Stimulated activated CD4-positive, alpha-beta T cell treated with anti-CD3 and anti-CD28 coated beads, Interleukin-1b, Interleukin-23, amount 100 ng/mL, for 1 hour (primary cell): ENCODE measurements at places on chromosomes 11 and 22.

GRCh38 chr11:129372609-129373488 is 2.8 kb upstream of the BARX2 start:
- no peak for DNase-seq

- no peak for DNase-seq
Measured at GRCh38 chr11:65576232-65576866, 496 bp downstream of the EHBP1L1 start.

GRCh38 chr22:31347251-31348008 is 1.3 kb upstream of the PATZ1 start:
- DNase-seq: no peak

GRCh38 chr11:66157182-66157864 is 87.3 kb downstream of the PACS1 start:
- no peak for DNase-seq

DNA sequence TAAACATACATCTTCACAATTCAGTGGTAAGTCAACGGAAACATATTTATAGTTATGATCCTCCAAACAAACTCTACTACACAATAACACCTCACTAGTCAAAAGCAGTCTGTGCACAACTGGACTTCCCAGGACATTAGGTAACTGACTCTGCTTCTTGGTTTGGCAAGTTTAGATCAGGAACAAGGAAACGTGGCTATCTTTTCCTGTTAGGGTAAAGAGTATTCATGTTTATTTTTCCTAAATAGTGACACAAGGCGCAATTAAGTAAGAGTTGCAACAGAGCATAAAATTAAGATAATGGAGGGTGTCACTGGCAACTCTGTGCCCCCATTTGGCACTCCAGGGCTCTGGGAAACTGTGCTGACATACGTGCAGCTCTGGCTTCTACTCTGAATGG is 70.2 kb upstream of the TP53AIP1 start:
- no peak for DNase-seq
